ENCODE measurements at places on chromosomes 7 and 10.

- DNase-seq: no peak
Observed at GRCh38 chr7:55084307-55084706, 65.5 kb downstream of the EGFR start.

DNA sequence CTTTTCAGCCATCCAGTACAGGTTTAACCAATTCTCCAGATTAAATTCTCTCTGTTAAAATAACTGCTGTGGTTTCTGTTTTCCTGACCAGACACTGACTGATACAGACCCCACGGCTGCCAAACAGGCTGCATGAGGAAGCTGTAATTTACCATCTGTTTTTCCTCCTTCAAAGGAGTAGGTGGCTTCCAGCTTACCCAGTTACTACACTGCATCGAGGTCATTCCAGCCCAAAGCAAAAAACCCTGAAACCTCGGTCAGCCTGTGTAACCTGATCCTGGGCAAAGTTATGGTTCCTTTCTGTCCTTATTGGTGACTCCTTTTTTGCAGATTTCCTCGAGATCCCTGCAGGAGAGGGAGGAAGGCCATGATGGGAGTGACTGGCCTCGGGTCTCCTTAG is 27.9 kb upstream of the LOXL4 start:
- no peak for DNase-seq

DNA sequence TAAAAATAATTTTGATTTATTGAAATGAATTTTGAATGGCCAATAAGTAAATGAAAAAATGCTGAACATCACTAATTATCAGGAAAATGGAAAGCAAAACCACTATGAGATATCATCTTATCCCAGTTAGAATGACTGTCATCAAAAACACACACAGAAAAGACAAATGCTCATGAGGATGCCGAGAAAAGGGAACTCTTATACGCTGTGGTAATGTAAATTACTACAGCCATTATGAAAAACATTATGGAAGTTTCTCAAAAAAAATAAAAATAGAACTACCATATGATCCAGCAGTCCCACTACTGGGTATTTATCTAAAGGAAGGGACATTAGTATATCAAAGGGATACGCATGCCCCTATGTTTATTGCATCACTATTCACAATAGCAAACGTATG is 15.8 kb downstream of the SCIN start:
- DNase-seq: no peak

- peak; percentile 18 for DNase-seq
Observed at GRCh38 chr10:45602082-45602730, 70.4 kb downstream of the ZFAND4 start.

DNA sequence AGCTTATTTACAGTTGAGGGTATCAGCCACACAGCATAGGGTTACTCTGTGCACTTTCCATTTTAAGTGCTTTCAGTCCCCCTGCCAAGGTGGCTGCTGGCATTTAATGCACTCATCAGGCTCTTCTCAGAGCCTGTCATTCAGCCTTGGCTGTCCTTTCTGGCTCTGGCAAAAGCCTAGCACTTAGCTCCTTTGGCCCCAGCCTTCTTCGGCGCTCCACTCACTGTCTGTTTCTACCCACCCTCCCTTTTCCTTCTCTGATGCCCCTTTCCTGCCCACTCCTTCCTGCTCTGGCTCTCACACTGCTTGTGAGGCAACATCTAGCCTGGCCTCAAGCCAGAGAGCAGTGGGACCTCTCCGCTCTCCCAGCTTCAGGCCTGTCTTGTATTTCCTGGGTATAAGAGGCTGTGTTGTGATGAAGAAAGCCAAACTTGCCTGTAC is 60.2 kb downstream of the WIPF3 start:
- DNase-seq: peak; percentile 17
